Right atrium auricular region (tissue), 2 donors: ENCODE measurements at places on chromosomes 12 and 14. TPM values are rescaled to one million over a fixed set of nuclear protein-coding genes. Genes with fewer than 3 reads are reported as not detected.

Gene DDX47
- 35.6 TPM for total RNA-seq

Gene NFE2
- total RNA-seq, result 2.9 TPM

Gene PLD4
- total RNA-seq, result 0.08 TPM

Gene MIP
- not detected for total RNA-seq

Gene GPR132
- total RNA-seq, result 1.2 TPM

Gene SLCO1B1
- not detected for total RNA-seq

Gene TAOK3
- total RNA-seq, result 18.1 TPM

Gene KCNJ8
- total RNA-seq, result 25.4 TPM

Gene ETNK1
- total RNA-seq, result 13.9 TPM

Gene INSM2
- not detected for total RNA-seq

Gene OR6S1
- total RNA-seq, result not detected

Gene EIF4B
- total RNA-seq, result 272 TPM

Gene MANSC4
- total RNA-seq, result not detected

Gene VEZT
- total RNA-seq, result 66.6 TPM

Gene HNF1A
- total RNA-seq, result not detected

Gene CMTM5
- not detected for total RNA-seq

Gene CNTN1
- 0.19 TPM for total RNA-seq

Gene AKAP5
- not detected for total RNA-seq

Gene COX8C
- not detected for total RNA-seq

Gene C14orf119
- total RNA-seq, result 13.5 TPM

Gene GPR162
- 0.44 TPM for total RNA-seq

Gene CLMN
- total RNA-seq, result 4.0 TPM

Gene LYSET
- total RNA-seq, result 8.3 TPM

Gene IRF9
- 29.2 TPM for total RNA-seq

Gene KITLG
- total RNA-seq, result 3.5 TPM

Gene LTBP2
- 102 TPM for total RNA-seq

Gene KRT72
- not detected for total RNA-seq

Gene CPNE6
- total RNA-seq, result not detected

Gene RPL10L
- not detected for total RNA-seq

Gene C12orf42
- total RNA-seq, result not detected
